ENCODE measurements at places on chromosomes 3 and 15. TPM values are rescaled to one million over a fixed set of nuclear protein-coding genes. Genes with fewer than 3 reads are reported as not detected.

Gene LARP6
- total RNA-seq, result 0.49 TPM

Gene FMN1
- total RNA-seq, result 23.5 TPM

Gene A4GNT
- total RNA-seq, result not detected

Gene IGF1R
- total RNA-seq, result 35.0 TPM

Gene OSBPL10
- 20.0 TPM for total RNA-seq

Gene SHF
- total RNA-seq, result 8.7 TPM

Gene TIMP4
- 2.0 TPM for total RNA-seq

Gene DPPA2
- total RNA-seq, result not detected

Gene CHRFAM7A
- total RNA-seq, result 0.42 TPM

Gene ZPLD1
- total RNA-seq, result not detected

Gene PAK6
- 4.9 TPM for total RNA-seq

Gene NAALADL2
- 8.5 TPM for total RNA-seq

Gene CD47
- total RNA-seq, result 68.1 TPM

DNA sequence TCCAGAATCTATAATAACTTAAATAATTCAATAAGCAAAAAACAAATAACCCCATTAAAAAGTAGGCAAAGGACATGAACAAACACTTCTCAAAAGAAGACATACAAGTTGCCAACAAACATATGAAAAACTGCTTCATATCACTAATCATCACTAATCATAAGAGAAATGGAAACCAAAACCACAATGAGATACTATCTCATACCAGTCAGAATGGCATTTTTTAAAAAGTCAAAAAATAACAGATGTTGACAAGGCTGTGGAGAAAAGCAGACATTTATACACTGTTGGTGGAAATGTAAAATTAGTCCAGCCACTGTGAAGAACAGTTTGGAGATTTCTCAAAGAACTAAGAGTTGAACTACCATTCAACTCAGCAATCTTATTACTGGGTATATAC is 19.5 kb upstream of the ZMAT3 start:
- DNase-seq, result no peak

- no peak for DNase-seq
Observed at GRCh38 chr3:110526777-110527727, 544.6 kb upstream of the NECTIN3 start.

DNA sequence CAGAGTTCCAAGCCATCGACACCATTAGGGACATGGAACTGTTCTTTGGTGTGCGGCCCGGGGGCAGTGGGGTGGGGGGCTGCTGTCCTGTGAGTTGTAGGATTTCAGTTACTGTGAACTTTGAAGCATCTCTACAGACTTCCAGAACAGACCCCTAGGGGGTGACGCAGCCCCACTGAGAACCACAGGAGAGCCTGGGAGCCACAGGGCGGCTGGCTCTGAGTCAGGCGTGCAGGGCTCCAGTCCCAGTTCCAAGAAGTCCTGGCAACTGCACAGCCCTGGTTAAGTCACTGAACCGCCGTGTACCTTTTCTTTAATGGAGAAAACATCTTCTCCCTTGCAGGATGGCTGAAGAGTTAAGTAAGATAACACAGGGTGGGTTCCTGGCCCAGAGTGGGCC is 23.5 kb upstream of the LRTM1 start:
- peak; percentile 56 for DNase-seq

- peak; percentile 19 for DNase-seq
Observed at GRCh38 chr3:139718415-139718814, 40.6 kb upstream of the NMNAT3 start.

- peak; percentile 82 for DNase-seq
Observed at GRCh38 chr15:89857673-89858072, 36.1 kb downstream of the AP3S2 start.

DNA sequence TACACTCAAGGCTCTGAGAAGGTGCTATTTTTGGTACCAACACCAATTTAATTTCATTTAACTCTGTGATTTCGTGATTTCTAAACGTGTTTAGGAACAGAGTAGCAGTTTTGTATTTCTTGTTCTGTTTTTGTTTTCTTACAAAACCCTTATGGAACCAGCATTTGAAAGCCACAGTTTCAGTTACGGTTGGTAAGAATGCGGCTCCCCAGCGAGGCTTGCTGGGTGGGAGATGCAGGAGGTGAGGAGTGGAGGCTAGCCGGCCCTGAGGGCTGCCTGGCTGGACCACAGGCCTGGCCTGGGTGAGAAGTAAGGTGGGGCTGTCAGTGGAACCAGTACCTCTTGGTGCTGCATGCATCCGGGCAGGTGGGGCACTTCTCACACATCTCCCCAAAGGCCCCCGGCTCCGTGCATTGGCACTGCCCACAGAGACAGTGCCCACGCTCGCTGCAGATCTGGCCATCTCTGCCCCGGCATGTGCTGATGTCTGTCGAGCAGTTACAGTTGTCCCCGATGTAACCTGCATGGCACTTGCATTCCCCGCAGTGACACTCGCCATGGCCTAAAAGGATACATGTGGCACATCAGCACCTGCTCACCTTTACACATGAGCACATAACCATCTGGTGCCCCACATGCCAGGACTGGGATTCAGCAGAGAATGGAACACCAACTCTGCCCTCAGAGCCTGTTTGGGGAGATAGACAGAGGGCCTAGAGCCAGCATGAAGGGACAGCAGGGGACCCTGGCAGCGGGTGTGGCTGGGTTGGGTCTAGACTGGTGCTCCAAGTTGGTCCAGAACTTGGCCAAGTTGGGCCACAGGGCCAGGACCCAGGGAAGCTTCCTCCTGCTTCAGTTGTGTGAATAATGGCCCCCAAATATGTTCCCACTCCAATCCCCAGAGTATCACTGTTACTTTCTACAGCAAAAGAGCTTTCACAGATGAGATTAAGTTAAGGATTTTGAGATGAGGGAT is 43.4 kb downstream of the UMPS start:
- DNase-seq, result no peak

GRCh38 chr3:143147707-143148106 is 28.1 kb downstream of the CHST2 start:
- DNase-seq, result no peak

- no peak for DNase-seq
Observed at GRCh38 chr3:24025805-24026204, 80.7 kb downstream of the NR1D2 start.

DNA sequence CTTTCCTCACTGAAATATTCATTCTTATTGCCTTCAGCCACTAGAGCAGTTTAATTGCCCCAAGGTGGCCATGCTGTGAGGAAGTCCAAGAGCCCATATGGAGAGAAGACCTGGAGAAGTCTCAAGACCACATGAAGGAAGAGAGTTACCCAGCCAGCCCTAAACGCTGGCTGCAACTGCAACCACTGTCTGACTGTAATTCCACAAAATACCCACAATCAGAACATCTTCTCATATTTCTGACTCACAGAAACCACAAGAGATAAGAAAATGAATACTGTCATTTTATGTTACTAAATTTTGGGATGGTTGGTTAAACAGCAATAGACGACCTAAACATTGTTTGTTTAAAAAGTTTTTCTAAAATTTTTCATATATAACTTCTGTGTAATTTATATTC is 14.7 kb upstream of the SST start:
- DNase-seq, result no peak

DNA sequence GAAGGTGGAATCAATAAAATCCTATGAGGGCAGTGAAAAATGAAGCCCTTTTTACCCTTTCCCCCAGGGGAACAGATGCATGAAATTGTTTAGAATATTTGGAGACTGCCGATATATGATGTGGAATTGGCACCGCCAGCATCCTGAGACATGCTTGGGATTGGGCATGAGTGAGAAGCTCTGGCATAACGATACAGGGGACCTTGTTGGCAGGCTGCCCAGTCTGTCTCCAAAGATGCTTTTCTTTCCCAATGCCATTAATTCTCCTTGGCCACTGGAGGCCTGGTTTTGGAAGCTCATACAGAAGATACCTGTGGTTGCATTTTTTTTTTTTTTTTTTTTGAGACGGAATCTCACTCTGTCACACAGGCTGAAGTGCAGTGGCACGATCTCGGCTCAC is 800.6 kb upstream of the LMCD1 start:
- DNase-seq, result no peak

GRCh38 chr15:25784876-25785640 is 78.1 kb downstream of the ATP10A start:
- DNase-seq, result no peak

DNA sequence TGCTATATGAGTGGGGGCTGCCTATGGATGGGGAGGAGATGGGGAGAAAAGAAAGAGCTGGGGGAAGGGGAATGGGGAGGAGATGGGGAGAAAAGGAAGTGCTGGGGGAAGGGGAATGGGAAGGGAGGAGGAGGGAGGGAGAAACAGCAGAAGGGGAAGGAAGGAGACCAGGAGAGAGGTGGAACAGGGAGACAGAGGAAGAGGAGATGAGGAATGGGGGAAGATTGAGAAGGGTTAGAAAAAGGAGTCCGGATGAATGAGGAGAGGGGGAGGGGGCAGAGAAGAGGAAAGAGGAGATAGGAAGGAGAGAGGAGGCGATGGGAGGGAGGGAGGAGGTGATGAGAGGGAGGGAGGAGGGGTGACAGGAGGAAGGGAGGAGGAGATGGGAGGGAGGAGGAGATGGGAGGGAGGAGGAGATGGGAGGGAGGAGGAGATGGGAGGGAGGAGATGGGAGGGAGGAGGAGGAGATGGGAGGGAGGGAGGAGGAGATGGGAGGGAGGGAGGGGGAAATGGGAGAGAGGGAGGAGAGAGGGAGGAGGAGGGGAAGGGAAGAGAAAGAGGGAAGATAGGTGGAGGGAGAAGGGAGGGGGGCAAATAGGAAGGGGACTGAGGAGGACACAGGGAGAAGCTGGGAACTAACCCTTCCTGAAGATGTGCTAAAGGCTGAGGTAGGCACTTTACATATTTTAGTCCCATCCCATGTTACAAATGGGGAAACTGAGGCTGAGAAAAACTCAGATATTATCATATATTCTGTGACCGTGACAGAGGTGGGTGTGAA is 6.6 kb upstream of the BCL2L10 start:
- DNase-seq, result no peak

DNA sequence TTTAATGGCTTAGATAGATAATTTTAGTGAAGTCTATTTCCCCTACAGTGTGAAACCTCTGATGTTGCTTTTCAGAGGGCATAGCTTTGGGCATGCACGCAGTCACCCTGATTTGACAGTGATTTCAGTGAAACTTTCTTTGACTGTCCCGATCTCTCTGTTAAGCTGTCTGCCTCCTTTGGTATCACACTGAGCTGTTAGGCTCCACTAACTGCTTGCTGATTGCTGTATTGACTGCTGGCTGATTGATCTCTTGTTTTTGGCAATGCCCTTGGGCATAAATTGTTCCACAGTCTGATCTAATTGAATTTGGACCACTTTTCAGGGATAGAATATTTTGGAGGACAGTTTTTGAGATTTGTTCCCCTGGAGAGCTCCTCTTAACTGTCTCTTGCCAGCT is 68.5 kb upstream of the CCDC54 start:
- no peak for DNase-seq

DNA sequence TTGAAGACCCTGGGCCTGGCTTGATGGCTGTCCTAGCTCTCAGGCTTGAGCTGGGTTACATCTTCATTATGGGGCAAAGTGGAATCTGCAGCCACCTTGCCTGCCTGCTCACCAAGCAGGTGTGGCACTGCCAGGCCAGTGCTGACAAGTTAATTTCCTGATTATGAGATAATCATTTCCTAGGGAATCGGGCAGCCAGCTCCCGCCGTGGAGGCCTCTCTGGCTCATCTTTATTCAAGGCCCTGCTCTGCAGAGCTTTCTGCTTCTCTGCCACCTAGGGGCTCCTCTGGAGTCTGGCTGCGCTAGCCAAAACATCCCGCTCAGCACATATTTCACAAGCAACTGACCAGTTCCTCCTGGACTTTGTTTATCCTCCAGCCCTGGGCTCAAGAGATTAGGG is 9.9 kb downstream of the LOXL1 start:
- DNase-seq, result no peak

DNA sequence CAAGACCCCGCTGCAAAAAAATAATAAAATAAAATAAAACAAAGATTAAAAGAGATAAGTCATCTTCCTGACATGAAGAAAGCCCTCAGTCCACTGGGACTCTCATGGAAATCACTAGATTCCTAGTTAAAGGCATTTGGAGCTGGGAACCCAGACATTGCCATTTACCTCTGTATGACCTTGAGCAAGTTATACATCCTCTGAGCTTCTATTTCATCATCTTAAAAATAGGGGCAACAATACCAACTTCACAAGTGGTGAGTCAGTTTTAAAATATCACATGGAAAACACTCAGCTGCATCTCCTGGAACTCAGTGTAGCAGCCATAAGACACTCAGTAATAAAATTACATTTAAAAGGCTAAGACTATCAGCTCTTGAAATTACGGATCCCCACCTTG is 334.8 kb downstream of the ERC2 start:
- DNase-seq, result no peak

- no peak for DNase-seq
Observed at GRCh38 chr15:90024406-90024805, 23.3 kb downstream of the ZNF710 start.

GRCh38 chr3:120162400-120162799 is 68.2 kb upstream of the GSK3B start:
- DNase-seq, result no peak

DNA sequence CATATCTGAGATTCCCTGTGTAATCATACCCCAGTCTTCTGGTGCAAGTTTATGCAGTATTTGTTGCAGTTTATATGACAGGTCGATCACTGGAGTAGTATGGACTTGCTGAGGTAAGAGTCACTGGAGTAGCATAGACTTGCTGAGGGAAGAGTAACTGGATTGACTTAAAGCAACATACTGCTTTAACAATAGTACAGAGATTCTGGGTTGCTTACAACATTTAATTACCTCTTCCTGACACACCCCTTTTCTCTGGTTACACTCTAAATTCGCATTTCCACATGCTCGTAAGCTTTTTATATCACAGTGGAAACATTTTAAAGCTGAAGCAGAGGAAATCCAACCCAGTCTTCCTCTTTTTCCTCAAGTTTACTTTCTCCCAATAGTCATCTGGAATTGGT is 11.8 kb downstream of the AAGAB start:
- DNase-seq, result no peak

All from colonic mucosa (tissue), 4 donors.